ENCODE measurements at places on chromosomes 1 and 21. TPM values are rescaled to one million over a fixed set of nuclear protein-coding genes. Genes with fewer than 3 reads are reported as not detected.

Gene RGS4
- not detected for total RNA-seq

Gene SPATC1L
- 0.65 TPM for total RNA-seq

Gene G0S2
- total RNA-seq, result 3.5 TPM

Gene USH2A
- total RNA-seq, result under 0.01 TPM

Gene RGS8
- total RNA-seq, result not detected

Gene HES4
- total RNA-seq, result 36.5 TPM

Data from A549 treated with dexamethasone at 1 μM for 4 hours (cell line).